Esophagus squamous epithelium (tissue), 5 donors: ENCODE measurements at places on chromosomes 2 and 18. TPM values are rescaled to one million over a fixed set of nuclear protein-coding genes. Genes with fewer than 3 reads are reported as not detected.

The AQP4 gene
- not detected for total RNA-seq

The ANKRD12 gene
- total RNA-seq, result 17.8 TPM

The TPO gene
- 0.31 TPM for total RNA-seq

The PKDCC gene
- 16.8 TPM for total RNA-seq

The CCBE1 gene
- total RNA-seq, result 0.48 TPM

The DSC1 gene
- total RNA-seq, result 0.70 TPM

The RNPEPL1 gene
- 42.3 TPM for total RNA-seq

The GALNT13 gene
- 0.23 TPM for total RNA-seq

The LIPT1 gene
- total RNA-seq, result 2.5 TPM

The DAW1 gene
- not detected for total RNA-seq

The RNF125 gene
- total RNA-seq, result 1.1 TPM

The DNAH6 gene
- total RNA-seq, result 0.38 TPM

The RAB6D gene
- not detected for total RNA-seq

The RAB17 gene
- 11.1 TPM for total RNA-seq

The THOC1 gene
- total RNA-seq, result 29.5 TPM
